IMR-90 (cell line): ENCODE measurements at places on chromosomes 4 and X. TPM values are rescaled to one million over a fixed set of nuclear protein-coding genes. Genes with fewer than 3 reads are reported as not detected.

SLC25A4 gene
- 16.0 and 21.9 TPM in 2 replicates for total RNA-seq

CFP gene
- under 0.01 TPM in 2 replicates for total RNA-seq

POF1B gene
- not detected in 2 replicates for total RNA-seq

AFF2 gene
- 0.72 and 0.83 TPM in 2 replicates for total RNA-seq

ANOS1 gene
- under 0.01 TPM in 2 replicates for total RNA-seq

NOX1 gene
- not detected in 2 replicates for total RNA-seq

MAOA gene
- 0.36 and 0.56 TPM in 2 replicates for total RNA-seq

TMSB15A gene
- 13.6 and 32.8 TPM in 2 replicates for total RNA-seq

PGRMC1 gene
- 75.3 and 124 TPM in 2 replicates for total RNA-seq

STATH gene
- not detected in 2 replicates for total RNA-seq

EMCN gene
- not detected in 2 replicates for total RNA-seq

PPM1K gene
- 11.5 and 11.9 TPM in 2 replicates for total RNA-seq

SCOC gene
- total RNA-seq: 12.9 and 51.7 TPM in 2 replicates

FMR1NB gene
- total RNA-seq: not detected in 2 replicates

SPOCK3 gene
- total RNA-seq: not detected in 2 replicates

AKAP4 gene
- not detected in 2 replicates for total RNA-seq

CXCL8 gene
- 2.7 and 3.3 TPM in 2 replicates for total RNA-seq

FGD1 gene
- total RNA-seq: 2.0 and 2.5 TPM in 2 replicates

TLR10 gene
- total RNA-seq: not detected in 2 replicates

MSX1 gene
- 1.1 TPM in 2 replicates for total RNA-seq

FBXO8 gene
- 23.9 and 25.6 TPM in 2 replicates for total RNA-seq

RASSF6 gene
- not detected in 2 replicates for total RNA-seq

LEF1 gene
- total RNA-seq: 0.56 and 1.8 TPM in 2 replicates

EPGN gene
- total RNA-seq: 0.18 TPM in 1 of 2 replicates, not detected in the other

LRAT gene
- total RNA-seq: under 0.01 TPM in 2 replicates

UGT2B15 gene
- total RNA-seq: not detected in 2 replicates

GAGE12F gene
- total RNA-seq: not detected in 2 replicates

MAGEB1 gene
- total RNA-seq: not detected in 2 replicates

SCD5 gene
- 12.4 and 17.2 TPM in 2 replicates for total RNA-seq

VCX3A gene
- not detected in 2 replicates for total RNA-seq

PTCHD1 gene
- total RNA-seq: not detected in 2 replicates

IL21 gene
- total RNA-seq: not detected in 2 replicates

HS3ST1 gene
- total RNA-seq: not detected in 2 replicates

CT45A7 gene
- total RNA-seq: not detected in 2 replicates

GLRB gene
- total RNA-seq: 3.0 and 3.9 TPM in 2 replicates

ODAPH gene
- not detected in 2 replicates for total RNA-seq

USP51 gene
- 1.1 and 2.0 TPM in 2 replicates for total RNA-seq
